ENCODE measurements at places on chromosomes 12 and 14.

- DNase-seq, result no peak
Observed at GRCh38 chr14:22466491-22466890, 122.5 kb downstream of the DAD1 start.

GRCh38 chr12:70756118-70756517 lies 118.9 kb upstream of the PTPRB start:
- DNase-seq, result no peak

GRCh38 chr12:9707864-9708808 lies 24.8 kb downstream of the CLECL1 start:
- DNase-seq, result peak; percentile 36

DNA sequence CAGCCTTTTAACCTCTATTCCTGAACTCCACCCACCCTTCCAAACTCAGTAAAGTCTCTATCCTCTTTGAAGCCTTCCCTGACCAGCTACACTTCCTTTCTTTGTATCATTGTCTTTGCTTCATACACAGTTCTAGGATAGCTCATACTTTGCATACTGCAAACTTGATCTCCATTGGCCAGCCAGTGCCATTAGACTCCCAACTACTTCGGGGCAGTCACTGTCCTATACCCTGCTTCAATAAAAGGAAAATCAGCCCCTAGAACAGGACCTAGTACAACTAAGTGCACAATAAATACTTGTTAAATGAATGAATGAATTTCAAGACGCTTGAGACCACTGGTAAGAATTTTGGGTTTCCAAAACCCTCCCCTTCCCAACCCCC lies 521 bp upstream of the PIP4K2C start:
- no peak for DNase-seq

DNA sequence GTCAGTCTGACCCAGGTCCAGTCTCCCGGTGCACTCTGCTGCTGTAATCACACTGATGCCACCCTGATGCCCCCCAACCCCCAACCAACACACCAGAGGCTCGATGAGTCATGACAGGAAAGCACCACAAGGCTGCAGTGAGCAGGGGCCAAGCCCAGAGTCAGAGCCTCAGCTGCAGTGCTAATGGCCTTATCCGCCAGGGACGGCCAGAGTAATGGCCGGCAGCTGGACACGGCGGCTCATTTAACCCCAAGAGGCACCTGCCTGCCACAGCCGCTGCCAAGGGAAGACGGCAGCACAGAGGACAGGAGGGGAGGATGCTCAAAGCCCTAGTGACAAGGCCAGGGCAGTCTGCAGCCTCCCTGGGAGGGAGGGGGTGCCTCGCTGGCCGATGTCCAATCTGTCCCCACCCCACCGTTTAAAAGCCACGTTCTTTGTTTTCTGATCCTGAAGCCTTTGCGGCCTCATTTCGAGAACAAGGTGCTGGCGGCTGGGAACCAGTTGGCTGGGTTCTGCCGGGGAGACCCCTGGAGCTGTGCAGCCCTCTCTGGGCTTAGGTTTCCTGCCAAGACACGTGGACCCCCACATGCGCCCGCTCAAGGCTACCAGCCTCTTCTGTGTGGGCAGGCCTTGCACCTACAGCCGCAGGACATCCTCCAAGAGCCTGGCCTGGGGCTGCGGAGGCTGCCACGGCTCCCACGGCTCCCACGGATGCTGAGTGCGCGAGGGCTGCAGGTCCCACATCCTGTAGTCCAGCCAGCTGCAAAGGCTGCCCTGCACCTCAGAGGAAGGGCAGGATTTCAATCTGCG lies 13.1 kb downstream of the CCDC85C start:
- no peak for DNase-seq

GRCh38 chr12:12636641-12637040 lies 25.0 kb downstream of the CREBL2 start:
- DNase-seq, result no peak

DNA sequence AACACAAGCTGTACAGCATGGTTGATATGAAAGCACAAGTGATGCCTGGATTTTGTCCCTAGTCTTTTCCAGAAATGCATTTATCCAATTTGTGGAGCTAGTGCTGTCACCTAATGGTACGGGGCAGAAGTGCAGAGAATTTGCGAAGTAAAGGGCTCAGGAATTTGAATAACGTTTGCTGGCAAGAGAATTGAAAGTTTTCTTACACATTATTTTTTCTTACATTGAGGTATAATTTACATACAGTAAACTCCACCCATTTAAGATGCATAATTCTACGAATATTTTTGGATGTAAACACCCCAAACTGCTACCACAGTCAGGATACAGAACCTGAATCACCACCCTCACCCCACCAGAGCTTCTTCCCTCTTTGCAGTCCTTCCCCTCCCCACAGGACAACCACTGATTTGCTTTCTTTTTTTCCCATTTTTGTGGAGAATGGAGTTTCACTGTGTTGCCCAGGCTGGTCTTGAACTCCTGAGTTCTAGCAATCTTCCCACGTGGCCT lies 3.5 kb downstream of the AICDA start:
- no peak for DNase-seq

GRCh38 chr14:72616294-72616693 lies 277.6 kb downstream of the DPF3 start:
- DNase-seq, result no peak

GRCh38 chr12:29499235-29499634 lies 1.7 kb upstream of the OVCH1 start:
- DNase-seq, result no peak

GRCh38 chr14:39179042-39179441 lies 4.0 kb downstream of the PNN start:
- no peak for DNase-seq

DNA sequence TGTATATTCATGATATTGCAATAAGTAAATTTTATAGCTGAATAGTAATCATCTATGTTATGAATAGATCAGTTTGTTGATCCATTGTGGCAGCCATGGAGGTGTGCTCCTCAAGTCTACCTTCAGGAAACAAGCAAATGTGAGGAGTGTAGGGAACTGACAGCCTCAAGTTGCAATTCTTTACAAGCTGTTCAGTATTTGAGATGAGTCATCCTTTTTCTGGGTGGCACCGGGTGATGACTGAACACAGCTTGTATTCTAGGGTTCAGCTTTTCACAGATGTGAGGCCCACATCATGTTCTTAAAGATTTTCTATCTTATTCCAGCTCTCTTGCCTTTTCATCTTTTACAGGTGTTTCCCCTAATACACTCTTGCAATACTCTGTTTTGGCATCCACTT lies 452.4 kb downstream of the KCNH5 start:
- no peak for DNase-seq

DNA sequence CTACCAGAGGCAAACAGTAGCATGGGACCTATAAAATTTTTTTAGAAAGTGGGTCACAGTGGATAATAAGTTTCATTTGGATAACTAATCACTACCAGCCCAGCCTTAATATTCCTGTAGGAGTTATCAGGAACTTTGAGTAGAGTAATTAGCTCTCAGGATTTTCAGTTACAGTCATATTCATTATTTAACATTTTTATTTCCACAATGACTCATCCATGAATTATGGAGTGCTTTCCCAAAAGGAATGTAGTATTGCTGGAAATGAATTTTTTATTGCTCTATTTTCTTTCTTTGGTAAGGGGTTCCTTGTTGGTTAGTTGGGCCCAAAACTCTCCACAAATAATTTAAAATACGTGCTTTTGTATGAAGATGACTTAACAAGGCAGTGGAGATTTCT lies 53.7 kb downstream of the ERC1 start:
- no peak for DNase-seq
